ENCODE measurements at places on chromosomes 2 and 18.

DNA sequence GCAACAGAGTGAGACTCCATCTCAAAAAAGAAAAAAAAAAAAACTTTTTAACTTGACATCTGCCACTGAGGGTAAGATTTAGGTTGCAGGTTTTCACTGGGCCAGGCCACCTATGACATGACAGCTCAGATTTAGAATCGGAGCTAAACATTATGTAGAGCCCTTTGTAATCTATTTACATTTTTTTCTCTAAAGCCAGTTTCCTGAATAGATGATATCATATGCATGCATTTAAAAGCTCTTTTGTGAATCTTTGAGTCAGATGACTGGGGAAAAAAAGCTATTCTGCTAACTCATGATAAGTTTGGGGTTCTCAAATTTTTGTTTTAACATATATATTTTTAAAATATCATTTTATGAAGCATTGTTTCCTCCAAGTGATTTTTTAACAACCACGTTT, 21.3 kb downstream of the PRKAG3 start:
- no peaks in the 10 kb centered on the region for H3K27me3 ChIP-seq
- peaks cover 24% of the 10 kb centered on the region for H3K4me1 ChIP-seq
- no peak for DNase-seq
- no peak overlapping the region for H3K4me3 ChIP-seq
- peaks cover 17% of the 10 kb centered on the region for H3K36me3 ChIP-seq

GRCh38 chr2:138267161-138267901, 234.2 kb upstream of the SPOPL start:
- H3K4me3 ChIP-seq, result no peak overlapping the region
- H3K4me1 ChIP-seq, result no peaks in the 10 kb centered on the region
- H3K27me3 ChIP-seq, result no peaks in the 10 kb centered on the region
- no peak for DNase-seq
- H3K36me3 ChIP-seq, result no peaks in the 10 kb centered on the region
- H3K27ac ChIP-seq, result no peak overlapping the region

GRCh38 chr2:60961457-60961856, 56.1 kb upstream of the PEX13 start:
- no peak overlapping the region for H3K27ac ChIP-seq
- DNase-seq, result no peak
- peaks cover 4% of the 10 kb centered on the region for H3K36me3 ChIP-seq
- no peak overlapping the region for H3K4me3 ChIP-seq
- no peaks in the 10 kb centered on the region for H3K27me3 ChIP-seq

GRCh38 chr2:28422908-28423741, 30.5 kb downstream of the FOSL2 start:
- H3K36me3 ChIP-seq, result peaks cover 9% of the 10 kb centered on the region
- no peaks in the 10 kb centered on the region for H3K27me3 ChIP-seq
- H3K4me1 ChIP-seq, result no peaks in the 10 kb centered on the region
- no peak overlapping the region for H3K27ac ChIP-seq
- no peak overlapping the region for H3K4me3 ChIP-seq

DNA sequence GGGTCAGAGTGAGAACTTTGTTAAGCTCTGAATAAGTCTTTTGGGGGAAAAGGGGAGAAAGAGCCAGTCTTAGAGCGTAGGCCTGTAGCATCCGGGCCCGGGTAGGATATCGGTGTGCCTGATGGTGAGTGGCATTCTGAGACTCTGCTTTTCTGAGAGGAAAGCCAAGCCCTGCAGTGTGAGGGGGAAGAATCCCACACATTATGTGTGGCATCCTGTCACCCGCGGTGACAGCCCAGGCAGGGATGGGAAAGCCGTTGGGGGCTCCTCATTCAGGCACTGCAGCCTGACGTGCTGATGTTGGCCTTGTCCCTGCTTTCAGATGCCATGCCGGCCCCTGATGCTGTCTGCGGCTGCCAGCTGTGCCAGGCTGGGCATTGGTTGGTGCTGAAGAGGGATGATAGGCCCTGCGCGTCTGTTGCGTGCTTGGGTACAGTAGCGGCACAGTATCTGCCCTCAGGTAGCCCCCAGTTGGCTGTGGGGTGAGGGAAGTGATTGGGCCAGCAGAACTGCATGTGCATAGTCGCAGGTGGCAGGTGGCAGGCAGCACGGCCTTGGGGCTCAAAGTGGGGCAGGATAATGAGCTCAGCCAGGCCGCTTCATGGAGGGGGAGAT, 37.6 kb downstream of the GLI2 start:
- H3K4me3 ChIP-seq, result no peak overlapping the region
- H3K27ac ChIP-seq, result no peak overlapping the region
- no peaks in the 10 kb centered on the region for H3K27me3 ChIP-seq

DNA sequence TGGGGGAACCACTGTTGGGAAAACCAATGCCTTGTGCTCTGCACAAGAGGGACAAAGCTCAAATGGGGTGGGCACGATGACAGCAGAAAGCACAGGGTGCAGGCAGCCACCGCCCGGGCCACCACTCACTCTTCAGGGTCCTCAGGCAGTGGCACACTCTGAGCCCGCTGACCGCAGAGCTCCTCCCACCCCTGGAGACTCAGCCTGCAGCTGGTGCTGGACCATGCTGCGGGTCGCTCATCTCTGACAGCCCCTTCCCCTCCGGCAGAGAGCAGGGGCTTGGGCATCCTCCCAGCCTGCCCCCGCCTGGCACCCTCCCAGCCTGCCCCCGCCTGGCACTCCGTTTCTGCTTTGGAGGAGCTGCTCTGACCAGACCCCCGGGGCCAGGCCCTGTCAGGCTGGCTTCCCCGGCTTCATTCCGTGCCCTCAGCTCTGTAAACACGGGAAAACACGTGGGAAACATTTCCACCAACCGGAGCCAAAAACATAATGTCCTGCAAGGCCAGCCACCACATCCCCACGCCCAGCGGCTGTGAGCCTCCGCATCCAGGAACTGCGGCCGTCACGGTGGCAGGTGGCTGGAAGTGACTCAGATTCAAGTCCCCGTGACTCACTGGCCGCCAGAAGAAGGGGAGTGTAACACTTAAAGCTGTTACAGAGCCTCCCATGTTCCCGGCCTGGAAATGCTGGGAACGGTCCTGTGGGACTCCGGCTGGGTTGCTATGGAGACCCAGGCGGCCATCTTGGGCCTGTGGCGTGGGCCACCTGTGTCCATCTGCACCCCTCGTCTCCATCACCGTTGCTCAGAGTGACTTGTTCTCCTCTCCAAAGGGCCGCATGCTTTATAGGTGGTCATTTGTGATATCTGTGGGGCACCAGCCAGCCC, 6.8 kb upstream of the SNED1 start:
- H3K27me3 ChIP-seq, result no peaks in the 10 kb centered on the region
- no peaks in the 10 kb centered on the region for H3K36me3 ChIP-seq
- peak overlapping the region; percentile 98 for H3K27ac ChIP-seq
- peaks cover 55% of the 10 kb centered on the region for H3K4me1 ChIP-seq
- peak; percentile 97 for DNase-seq
- H3K4me3 ChIP-seq, result peak overlapping the region; percentile 32

DNA sequence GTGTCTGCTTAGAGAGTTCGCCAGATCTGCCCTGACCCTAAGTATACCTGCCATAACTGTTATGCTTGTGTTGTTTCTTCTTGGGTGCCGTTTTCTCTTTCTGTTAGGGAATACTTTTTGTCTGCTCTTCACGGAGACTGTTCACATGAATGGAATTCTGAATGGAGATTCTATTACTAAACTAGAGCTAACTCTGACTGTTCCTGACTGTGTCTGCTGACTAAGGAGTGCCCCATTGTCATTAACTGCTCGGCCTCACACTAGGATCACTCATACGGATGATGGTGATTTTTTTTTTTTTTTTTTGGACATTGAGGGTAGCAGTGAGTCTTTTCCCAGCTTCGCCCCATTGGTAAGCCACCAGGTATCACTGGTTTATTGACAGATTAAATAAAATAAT, 104.8 kb upstream of the SLC8A1 start:
- H3K27ac ChIP-seq, result no peak overlapping the region
- no peaks in the 10 kb centered on the region for H3K36me3 ChIP-seq
- no peak overlapping the region for H3K4me3 ChIP-seq
- no peak for DNase-seq
- H3K27me3 ChIP-seq, result no peaks in the 10 kb centered on the region
- H3K4me1 ChIP-seq, result no peaks in the 10 kb centered on the region

GRCh38 chr2:225735844-225736243, 336.3 kb downstream of the NYAP2 start:
- H3K27me3 ChIP-seq, result no peaks in the 10 kb centered on the region
- H3K27ac ChIP-seq, result no peak overlapping the region
- no peaks in the 10 kb centered on the region for H3K4me1 ChIP-seq
- no peak overlapping the region for H3K4me3 ChIP-seq

GRCh38 chr2:38620282-38620977, 17.7 kb upstream of the HNRNPLL start:
- H3K4me3 ChIP-seq, result no peak overlapping the region
- H3K4me1 ChIP-seq, result no peaks in the 10 kb centered on the region
- H3K27ac ChIP-seq, result no peak overlapping the region
- DNase-seq, result no peak
- no peaks in the 10 kb centered on the region for H3K36me3 ChIP-seq
- no peaks in the 10 kb centered on the region for H3K27me3 ChIP-seq

- DNase-seq, result no peak
- peaks cover 37% of the 10 kb centered on the region for H3K27me3 ChIP-seq
- H3K4me1 ChIP-seq, result peaks cover 7% of the 10 kb centered on the region
- H3K4me3 ChIP-seq, result peak overlapping the region; percentile 38
- no peaks in the 10 kb centered on the region for H3K36me3 ChIP-seq
- H3K27ac ChIP-seq, result no peak overlapping the region
Measured at GRCh38 chr2:70766357-70767078, 1.5 kb downstream of the ADD2 start.

GRCh38 chr2:70698847-70699246, 69.2 kb downstream of the ADD2 start:
- H3K36me3 ChIP-seq, result no peaks in the 10 kb centered on the region
- no peaks in the 10 kb centered on the region for H3K4me1 ChIP-seq
- H3K4me3 ChIP-seq, result no peak overlapping the region
- H3K27ac ChIP-seq, result no peak overlapping the region
- H3K27me3 ChIP-seq, result no peaks in the 10 kb centered on the region

DNA sequence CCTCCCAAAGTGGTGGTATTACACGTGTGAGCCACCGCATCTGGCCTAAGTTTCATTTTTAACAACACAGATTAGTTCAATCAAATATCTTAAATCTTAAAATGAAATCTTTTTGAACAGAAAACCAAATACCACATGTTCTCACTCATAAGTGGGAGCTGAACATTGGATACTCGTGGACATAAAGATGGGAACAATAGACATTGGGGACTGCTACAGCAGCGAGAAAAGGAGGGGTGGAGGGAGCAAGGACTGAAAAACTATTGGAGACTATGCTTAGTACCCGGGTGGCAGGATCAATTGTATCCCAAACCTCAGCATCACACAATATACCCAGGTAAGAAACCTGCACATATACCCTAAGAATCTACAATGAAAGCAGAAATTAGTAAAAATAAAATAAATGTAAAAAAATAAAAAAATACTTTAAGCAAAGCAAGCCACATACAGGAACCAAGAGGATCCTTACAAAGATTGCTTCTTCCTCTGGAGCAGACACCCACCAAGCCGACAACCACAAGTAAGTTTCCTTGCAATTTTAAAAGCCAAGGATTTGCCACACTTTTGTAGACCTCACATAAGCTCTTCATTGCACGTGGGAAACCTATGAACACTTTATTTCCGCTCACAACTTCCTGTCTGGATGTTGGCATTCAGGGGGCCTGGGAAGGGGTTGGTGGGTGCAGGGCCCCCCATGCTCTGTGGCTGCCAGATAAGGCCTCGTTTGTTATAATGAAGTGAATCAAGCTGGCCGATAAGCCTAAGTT, 147.9 kb downstream of the MYCN start:
- no peaks in the 10 kb centered on the region for H3K4me1 ChIP-seq
- no peaks in the 10 kb centered on the region for H3K36me3 ChIP-seq
- no peak overlapping the region for H3K27ac ChIP-seq
- no peaks in the 10 kb centered on the region for H3K27me3 ChIP-seq
- no peak for DNase-seq

DNA sequence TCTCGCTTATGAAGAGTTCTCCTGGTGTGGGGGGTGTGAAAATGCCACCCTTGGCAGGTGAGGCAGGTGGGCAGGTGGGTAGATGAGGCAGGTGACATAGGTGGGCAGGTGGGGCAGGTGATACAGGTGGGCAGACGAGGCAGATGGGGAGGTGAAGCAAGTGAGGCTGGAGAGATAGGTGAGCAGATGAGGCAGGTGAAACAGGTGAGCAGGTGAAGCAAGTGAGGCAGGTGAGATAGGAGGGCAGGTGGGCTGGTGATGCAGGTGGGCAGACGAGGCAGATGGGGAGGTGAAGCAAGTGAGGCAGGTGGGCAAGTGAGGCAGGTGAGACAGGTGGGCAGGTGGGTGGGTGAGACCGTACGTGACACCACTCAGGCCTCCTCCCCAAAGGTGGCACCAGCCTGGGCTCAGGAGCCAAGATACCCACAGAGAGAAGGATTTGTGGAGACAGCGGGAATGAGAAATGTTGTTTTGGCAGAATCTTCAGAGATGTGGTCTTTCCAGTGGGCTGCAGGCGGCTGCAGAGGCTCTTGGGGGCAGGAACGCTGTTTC, 232.3 kb upstream of the MYT1L start:
- no peaks in the 10 kb centered on the region for H3K36me3 ChIP-seq
- H3K4me1 ChIP-seq, result no peaks in the 10 kb centered on the region
- DNase-seq, result no peak
- no peak overlapping the region for H3K4me3 ChIP-seq
- H3K27ac ChIP-seq, result no peak overlapping the region

DNA sequence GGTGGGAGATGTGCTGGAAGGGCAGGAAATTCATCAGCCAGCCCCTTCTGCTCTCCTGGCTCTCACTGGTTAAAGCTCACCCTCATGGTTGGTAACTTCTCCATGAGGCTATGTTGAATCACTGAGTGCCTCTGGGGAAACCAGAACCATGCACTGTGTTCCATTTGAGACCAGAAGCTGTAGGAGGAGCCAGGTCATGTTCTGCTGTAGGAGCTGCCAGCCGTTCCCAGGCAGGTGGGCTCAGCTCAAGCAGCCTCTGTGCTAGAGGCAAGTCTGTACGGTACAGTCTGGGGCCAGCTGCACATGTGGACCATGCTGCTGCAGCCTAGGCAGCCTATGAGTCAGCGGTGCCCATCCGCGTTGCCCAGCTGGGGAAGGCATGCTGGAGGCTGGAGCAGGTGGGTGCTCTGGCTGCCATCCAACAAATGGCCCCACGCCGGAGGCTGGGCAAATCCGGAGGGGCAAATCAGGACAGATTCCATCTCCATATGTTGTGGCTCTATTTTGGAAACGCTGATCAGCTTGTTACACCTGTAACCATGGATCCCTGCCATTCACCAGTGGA, 22.0 kb upstream of the KCNF1 start:
- no peaks in the 10 kb centered on the region for H3K36me3 ChIP-seq
- H3K27me3 ChIP-seq, result peaks cover 3% of the 10 kb centered on the region
- H3K4me1 ChIP-seq, result no peaks in the 10 kb centered on the region

- H3K27ac ChIP-seq, result peak overlapping the region; percentile 35
- H3K4me1 ChIP-seq, result peaks cover 44% of the 10 kb centered on the region
- H3K4me3 ChIP-seq, result no peak overlapping the region
- no peaks in the 10 kb centered on the region for H3K36me3 ChIP-seq
- no peaks in the 10 kb centered on the region for H3K27me3 ChIP-seq
- DNase-seq, result peak; percentile 38
Measured at GRCh38 chr18:13375302-13376255, 157.0 kb downstream of the LDLRAD4 start.
